ENCODE measurements at places on chromosomes 16 and 17.

DNA sequence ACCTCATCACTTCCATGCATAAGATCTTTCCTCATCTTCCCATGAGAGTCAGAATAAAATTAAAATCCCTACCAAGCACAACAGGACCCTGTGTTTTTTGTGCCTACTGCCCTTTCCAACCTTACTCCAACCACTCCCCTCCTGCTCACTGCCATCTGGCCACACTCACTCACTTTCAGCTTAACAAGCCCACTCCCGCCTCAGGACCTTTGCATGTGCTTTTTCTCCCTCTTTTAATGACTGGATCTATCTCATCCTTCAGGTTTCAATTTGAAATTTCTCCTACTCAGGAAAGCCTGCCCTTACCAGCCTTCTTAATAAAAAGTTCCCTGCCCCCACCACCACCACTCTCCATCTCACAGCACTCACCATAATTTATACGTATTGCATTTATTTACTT lies 14.7 kb downstream of the C17orf67 start:
- DNase-seq = no peak

DNA sequence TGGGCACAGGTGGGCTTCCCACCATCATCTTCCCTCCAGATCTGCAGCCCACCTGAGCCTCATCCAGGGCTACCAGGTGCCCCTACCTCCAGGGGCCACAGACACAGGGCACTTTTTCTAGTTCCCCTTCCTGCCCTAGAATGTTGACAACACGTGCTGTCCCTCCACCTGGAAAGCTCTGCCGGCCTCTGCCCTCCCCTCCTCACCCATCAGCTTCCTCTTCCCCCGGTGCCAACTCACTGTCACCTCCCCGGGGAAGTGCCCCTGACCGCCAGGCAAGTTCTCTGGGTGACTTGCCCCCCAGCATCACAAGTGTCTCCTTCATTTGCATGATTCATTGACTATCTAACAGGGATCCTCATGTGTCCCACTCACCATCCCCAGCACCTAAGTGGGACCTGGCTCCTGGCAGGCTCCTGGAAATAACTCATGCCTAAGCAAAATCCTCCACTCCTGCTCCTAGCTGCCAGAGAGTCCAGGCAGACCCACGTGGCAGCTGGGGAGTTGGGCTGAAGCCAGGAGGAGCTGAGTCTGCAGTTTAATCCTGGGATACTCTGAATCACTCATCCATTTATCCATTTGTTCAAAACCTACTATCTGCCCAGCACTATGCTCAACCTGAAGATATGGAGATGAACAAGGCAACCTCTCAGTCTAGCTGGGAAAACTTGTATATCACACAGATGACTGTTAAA lies 304.4 kb downstream of the FOXL1 start:
- DNase-seq = no peak

DNA sequence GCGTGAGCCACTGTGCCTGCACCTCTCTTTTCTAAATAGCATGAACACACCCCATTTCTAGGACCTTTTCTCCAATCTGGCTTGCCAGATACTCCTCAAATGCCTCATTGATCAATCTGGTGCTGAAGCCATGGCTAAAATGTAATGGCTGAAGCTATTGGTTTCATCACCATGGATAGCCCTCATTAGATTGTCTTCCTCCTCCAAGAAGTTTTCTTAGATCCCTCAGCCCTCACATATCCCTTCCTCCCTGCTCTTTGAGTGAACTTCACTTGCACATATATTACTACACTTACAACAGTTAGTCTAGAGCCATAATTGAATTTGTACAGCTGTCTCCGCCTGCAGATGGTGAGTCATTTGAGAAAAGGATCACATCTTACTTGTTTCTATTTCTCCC lies 77.9 kb upstream of the TOX3 start:
- no peak for DNase-seq

DNA sequence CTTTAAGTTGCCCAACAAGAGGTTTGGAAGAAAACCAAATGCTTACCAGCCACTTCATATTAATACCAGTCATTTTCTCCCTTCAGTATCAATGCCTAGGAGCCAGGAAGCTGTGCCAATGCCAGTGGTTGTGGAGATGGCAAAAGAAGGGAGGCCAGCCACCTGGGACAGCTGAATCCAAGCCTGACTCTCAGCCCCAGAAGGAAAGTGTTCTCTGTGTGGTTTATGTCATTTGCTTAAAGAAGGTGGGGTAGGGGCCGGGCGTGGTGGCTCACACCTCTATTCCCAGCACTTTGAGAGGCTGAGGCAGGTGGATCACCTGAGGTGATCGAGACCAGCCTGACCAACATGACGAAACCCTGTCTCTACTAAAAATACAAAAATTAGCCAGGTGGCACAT lies 13.4 kb downstream of the C17orf78 start:
- DNase-seq = no peak

DNA sequence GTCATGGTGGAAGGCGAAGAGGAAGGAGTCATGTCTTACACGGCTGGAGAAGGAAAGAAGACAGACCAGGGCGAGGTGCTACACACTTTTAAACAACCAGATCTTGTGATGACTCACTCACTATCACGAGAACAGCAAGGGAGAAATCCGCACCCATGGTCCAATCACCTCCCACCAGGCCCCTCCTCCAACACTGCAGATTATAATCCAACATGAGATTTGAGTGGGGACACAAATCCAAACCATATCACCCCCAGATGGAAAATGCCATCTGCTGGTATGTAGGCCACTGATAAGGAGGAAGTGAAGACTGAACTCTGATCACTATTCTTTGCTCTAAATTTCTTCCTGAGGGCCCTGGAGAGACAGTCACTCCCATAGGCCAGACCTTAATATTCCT lies 7.5 kb upstream of the ITGAX start:
- no peak for DNase-seq

- DNase-seq = no peak
Measured at GRCh38 chr17:44887971-44888954, 11.0 kb downstream of the EFTUD2 start.

GRCh38 chr17:17723354-17724261 lies 42.4 kb downstream of the RAI1 start:
- no peak for DNase-seq

DNA sequence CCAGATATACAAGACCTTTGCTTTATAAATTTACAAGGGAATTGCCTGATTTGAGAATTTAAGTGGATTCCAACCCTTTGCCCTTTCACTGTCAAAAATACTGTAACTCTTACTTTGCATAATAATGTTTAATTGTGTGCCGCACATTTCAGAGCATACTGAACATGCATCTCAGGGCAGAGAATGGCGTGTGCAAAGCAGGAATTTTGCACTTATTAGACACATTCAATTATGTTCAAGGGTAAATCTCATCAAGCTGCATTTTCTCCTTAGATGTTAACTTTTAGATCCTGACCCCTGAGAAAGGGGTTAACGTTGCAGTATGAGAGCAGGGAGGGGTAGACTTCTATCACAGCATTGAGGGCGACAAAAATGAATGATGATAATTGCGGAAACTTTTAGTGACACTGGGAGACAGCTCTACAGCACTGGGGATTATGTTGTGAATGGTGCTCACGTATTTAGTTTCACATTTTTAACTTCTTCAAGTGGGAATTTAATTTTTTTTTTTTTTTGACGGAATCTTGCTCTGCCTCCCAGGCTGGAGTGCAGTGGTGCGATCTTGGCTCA lies 54.6 kb upstream of the CACNG4 start:
- no peak for DNase-seq

DNA sequence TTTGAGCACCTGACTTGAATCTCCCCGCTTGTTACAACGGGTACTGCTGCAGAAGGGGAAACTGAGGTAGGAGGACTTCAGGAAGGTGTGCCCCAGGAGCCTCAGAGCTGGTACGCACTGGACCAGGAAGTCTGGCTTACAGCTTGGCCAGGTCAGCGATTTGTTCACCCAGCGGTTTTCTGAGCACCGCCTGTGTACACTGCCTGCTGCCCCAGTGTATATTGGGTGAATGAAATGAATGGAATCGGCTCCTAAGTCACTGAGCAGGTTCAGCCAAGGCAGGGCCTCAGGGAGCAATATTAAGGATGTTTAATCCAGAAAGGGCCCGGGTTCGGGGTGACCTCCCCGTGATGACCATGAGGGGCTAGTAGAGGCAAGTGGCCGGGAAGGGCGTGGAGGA lies 164.0 kb upstream of the CIBAR2 start:
- DNase-seq = no peak

- no peak for DNase-seq
Measured at GRCh38 chr17:72517413-72518158, 396.8 kb downstream of the SOX9 start.

- no peak for DNase-seq
Measured at GRCh38 chr17:67733449-67733848, 15.7 kb downstream of the NOL11 start.

GRCh38 chr17:50421308-50422051 lies 4.5 kb upstream of the ACSF2 start:
- DNase-seq = no peak

Data from osteocyte (in vitro differentiated cells).